ENCODE measurements at places on chromosomes 3 and 15.

DNA sequence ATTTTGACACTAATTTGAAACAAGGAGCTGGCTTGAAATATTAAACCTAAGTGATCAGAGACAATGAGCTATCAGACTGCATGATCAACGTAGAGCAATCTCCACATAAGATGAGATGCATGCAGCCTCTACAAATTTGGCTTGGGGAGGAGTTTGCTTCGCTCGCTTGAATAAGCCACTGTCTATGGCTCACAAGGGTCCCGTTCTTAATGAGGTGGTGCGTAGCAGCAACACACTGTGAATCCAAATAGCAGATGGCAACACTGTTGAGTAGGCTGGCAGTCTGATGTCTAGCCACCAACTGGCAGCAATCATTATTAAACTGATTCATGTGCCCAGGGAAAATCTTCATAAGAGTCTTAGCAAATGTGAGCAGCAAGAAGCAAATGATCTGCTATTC lies 125.4 kb upstream of the CCDC54 start:
- DNase-seq, result no peak

DNA sequence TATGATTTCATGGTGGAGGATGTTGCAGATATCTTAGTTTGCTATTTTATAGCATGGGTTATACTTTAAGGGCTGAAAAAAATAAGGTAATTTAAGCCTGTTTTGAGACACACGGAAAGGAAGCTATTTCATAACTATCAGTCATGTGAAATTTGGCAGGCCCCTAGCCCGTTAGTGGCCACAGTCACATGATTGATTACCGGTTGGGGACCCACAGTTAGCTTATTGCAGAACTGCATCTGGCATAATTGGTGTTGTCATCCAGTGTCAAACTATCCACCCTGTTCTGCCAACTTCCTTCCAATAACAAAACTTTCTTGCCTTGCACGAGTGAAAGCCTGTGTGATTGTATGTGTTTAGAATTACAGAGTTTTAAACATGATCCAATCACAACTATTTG lies 35.2 kb downstream of the FNDC3B start:
- DNase-seq, result no peak

GRCh38 chr3:153757839-153758238 lies 363.4 kb upstream of the ARHGEF26 start:
- DNase-seq, result no peak

GRCh38 chr3:149879872-149880271 lies 66.9 kb downstream of the RNF13 start:
- DNase-seq, result peak; percentile 20

DNA sequence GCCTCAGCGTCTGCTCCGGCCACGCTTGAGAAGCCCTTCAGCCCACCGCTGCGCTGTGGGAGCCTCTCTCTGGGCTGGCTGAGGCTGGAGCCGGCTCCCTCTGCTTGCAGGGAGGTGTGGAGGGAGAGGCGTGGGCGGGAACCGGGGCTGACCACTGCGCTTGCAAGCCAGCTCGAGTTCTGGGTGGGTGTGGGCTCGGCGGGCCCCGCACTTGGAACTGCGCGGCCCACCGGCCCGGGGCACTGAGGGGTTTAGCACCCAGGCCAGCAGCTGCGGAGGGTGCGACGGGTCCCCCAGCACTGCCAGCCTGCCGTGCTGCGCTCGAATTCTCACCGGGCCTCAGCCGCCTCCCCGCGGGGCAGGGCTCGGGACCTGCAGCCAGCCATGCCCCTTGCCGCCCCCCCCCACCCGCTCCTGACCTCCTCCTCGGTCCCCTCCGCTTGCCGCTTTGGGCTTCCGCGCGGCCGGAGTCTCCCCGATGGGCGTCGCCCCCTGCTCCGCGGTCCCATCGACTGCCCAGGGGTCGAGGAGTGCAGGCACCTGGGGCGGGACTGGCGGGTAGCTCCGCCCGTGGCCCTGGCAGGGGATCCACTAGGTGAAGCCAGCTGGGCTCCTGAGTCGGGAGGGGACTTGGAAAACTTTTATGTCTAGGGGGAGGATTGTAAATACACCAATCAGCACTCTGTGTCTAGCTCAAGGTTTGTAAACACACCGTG lies 106.7 kb downstream of the RAP2B start:
- DNase-seq, result no peak

DNA sequence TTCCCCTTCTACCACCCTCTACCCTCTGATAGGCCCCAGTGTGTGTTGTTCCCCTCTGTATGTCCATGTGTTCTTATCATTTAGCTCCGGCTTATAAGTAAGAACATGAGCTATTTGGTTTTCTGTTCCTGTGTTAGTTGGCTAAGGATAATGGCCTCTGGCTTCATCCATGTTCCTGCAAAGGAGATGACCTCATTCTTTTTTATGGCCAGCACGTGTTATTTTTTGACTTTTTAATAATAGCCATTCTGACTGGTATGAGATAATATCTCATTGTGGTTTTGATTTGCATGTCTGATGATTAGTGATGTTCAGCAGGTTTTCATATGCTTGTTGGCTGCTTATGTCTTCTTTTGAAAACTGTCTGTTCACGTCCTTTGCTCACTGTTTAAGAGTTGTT lies 63.1 kb upstream of the NPHP3 start:
- no peak for DNase-seq

DNA sequence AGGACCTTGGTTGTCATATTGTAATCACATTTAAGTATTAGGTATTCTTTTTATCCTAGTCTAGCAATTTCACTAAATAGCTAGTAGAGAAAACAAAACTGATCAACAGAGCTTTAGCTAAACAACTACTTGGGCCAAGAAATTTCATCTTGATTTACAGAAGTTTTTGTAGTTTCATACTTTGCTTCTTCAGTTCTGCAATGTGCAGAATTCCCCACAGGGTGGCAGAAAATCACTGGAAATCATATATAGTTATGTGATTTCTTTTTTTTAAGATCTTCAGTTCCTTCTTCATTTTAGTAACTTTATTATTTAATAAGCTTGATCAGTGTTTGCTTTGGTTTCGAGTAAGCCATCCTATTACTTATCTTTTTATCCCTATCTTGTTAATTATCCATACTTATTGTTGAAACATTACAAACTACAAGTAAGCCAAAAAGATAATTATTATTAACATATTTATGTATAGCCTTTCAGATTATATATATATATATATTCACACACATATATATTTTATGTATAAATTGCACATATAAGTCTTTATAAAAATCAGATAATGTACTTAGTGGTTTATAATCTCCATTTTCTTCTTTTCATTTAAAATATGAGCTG lies 2.2 kb upstream of the BNIP2 start:
- no peak for DNase-seq

- DNase-seq, result no peak
These were observed 298.6 kb upstream of the ZNF717 start for GRCh38 chr3:76083992-76084391.

All from activated T-cell treated with anti-CD3 and anti-CD28 coated beads, Interleukin-2, amount 50 U/mL, for 1 hour (primary cell).